ENCODE measurements at places on chromosomes 4 and X.

DNA sequence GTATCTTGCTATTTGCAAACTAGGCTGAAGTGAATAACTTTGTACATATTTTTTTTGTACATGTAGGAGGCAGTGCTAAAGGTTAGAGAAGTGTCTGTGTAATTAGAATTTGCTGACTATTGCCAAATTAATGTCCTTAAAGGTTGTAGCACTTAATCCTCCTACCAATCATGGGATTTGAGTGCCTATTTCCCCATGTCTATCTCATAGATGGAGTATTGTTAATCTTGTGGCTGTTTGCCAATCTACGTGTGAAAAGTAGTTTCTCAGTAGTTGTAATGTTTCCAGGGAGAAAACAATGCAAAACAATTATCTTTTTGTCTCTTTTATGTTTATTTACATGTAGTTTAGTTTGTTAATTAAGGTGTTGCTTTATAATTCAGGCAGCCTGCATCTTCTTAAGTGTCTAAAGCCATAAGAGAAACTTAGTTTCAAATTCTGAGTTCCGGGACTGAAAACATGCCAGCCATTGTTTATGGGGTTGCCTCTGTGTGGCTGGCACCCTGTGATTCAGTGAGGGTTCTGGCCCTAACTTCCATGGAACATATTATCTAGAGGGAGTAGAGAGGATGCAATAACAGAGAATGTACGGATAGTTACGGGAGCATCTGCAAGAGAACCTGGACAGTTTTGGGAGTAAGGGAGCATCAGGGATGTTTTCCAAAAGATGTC lies 142.4 kb downstream of the KLHL8 start:
- DNase-seq: no peak

- DNase-seq: no peak
These were observed 18.3 kb downstream of the CNGA2 start for GRCh38 chrX:151752847-151753246.

- no peak for DNase-seq
These were observed 153.0 kb downstream of the SMIM20 start for GRCh38 chr4:26067035-26067434.

DNA sequence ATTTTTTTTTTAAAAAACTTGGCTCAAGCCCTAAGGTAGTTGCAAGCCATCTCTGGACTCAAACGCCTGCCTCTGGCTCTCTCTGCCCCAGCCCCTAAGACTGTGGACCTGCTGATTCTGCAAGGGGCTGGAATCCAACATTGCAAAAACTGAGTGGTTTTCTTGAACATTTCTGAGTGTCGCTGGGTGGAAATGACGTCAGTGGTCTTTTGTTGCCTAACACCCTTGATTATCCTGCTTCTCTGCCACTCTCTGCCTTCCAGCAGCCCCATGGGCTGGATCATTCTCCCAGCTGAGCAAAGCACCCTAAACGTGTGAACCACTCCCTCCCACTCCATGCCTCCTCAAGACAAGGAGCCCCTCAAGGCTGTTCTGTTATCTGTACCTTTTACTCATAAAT lies 16.6 kb downstream of the BST1 start:
- no peak for DNase-seq

GRCh38 chr4:77184974-77185373 lies 28.0 kb downstream of the CCNG2 start:
- no peak for DNase-seq

DNA sequence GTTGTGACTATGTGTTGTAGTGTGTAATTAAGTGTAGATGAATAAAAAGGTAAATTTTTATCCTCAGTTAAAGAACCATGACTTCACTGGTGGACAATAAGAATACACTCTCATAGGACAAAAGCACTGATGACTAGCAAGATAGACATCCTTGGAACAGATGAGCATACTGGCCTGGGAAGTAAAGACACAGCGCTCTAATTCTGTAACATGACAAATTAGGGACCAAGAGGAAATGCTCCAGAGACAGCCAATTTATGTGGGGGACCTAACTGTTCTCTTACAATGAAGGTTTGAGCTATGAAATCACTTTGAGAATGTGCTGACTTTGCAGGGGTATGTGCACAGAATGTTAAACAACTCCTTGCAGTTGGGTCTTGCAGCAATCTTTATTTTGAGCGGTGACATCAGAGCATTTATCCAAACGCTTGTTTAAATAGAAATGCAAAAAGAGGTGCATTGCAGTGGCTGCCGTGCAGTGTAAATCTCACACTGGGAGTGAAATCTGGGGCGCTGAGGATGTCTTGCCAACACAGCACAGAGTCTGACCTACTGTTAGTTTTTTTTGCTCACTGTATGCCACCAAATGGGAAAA lies 109.3 kb downstream of the MAGEC2 start:
- DNase-seq: no peak

- no peak for DNase-seq
These were observed 97.6 kb upstream of the NKX1-1 start for GRCh38 chr4:1503583-1504471.

Measured in stimulated activated CD4-positive, alpha-beta T cell treated with anti-CD3 and anti-CD28 coated beads, Interleukin-2, amount 100 ng/mL, for 4 hours (primary cell).